Stimulated activated CD4-positive, alpha-beta T cell treated with anti-CD3 and anti-CD28 coated beads, Interleukin-15, amount 100 ng/mL, for 1 hour (primary cell): ENCODE measurements at places on chromosomes 4 and X.

DNA sequence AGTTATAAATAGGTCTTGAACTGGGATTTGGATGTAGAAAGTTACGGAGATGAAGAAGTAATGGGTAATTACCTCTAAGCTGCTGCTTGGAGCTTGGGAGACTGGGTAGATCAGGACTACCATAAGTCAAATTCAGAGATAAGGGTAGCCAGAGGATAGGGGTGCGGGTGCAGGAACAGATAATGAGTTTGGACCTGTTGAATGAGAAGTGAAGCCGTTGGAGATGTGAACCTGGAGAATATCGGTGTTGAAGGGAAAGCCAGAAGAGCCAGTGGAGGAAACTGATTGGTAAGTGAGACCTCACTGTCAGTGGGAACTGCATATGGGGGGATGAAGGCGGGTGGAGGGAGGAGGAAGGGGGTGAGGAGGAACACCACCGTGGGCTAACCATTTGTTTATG, 618 bp upstream of the FOXO4 start:
- DNase-seq = no peak

GRCh38 chr4:13525606-13526281, 18.6 kb downstream of the NKX3-2 start:
- DNase-seq = no peak

GRCh38 chr4:75158451-75158850, 225.5 kb downstream of the PARM1 start:
- DNase-seq = no peak

GRCh38 chrX:35292522-35292921, 349.9 kb downstream of the FAM47B start:
- DNase-seq = no peak

- no peak for DNase-seq
Measured at GRCh38 chr4:159071178-159071968, 31.5 kb upstream of the RAPGEF2 start.

DNA sequence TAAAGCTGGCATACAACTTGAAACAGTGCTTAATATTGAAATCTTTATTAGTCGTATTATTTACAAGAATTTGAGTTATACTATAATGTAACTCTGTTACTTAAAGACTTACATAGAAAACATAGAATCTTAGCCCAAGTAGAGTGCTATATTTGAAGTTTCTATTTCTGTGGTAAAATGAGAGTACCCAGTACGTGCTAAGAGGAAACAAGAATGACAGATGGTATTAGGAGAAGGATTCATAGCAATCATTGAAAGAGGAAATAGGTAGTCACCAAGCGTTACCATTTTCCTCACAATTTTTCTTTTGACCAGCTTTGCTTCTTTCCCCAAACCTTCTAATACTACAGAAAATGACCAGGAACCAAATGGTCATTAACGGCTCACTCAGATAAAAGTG, 412.1 kb upstream of the GRIA3 start:
- DNase-seq = no peak

DNA sequence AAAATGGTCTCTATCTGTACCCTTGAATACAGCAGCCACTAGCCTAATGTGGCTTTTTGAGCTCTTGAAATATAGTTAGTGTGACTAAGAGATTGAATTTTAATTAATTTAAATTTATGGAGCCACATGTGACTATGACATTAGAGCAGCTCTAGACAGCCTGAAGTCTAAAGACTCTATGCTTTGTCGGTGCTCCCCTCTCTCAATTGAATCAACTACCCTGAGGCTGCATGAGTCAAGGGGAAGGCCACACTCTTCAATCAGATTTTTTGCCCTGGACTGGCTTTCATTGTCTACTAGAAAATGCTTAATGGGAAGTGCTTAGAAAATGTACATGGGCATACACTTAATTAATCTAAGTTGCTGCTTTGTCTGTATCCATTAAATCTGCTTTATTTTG, 11.7 kb downstream of the TLR7 start:
- no peak for DNase-seq

DNA sequence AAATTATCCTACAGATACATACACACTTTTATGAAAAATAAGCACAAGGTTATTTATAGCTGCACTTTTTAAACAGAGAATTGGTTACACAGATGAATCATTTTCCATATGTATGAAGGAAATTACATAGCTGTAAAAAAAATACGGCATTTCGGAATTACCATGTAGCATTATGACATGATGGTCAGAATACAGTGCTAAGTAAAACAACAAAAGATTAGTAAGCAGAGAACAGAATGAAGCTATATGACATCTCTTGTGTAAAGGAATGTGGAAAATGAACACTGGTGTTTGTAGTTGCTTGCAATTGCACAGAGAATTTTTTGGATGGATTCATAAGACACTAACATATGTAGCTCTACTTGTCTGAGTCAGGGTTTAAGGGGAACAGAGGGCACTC, 1222.0 kb upstream of the PRKX start:
- DNase-seq = no peak

DNA sequence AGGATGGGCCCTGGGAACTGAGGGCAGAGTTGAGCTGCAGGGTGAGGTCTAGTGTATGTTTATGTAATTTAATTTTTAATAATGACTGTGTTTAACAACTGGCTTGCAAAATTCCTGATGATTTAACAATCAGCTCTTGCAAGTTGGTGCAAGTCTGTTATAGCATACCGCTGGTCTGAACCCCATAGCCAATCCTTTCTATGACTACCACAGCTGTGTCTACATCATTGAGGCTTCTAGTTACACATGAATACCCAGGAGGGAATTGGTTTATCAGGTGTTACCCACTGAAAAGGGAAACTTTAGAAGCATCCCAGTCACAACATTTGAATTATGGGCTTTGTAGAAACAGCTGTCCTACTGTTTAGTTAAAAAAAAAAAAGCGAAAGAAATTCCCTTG, 38.3 kb downstream of the SUPT20HL1 start:
- no peak for DNase-seq

DNA sequence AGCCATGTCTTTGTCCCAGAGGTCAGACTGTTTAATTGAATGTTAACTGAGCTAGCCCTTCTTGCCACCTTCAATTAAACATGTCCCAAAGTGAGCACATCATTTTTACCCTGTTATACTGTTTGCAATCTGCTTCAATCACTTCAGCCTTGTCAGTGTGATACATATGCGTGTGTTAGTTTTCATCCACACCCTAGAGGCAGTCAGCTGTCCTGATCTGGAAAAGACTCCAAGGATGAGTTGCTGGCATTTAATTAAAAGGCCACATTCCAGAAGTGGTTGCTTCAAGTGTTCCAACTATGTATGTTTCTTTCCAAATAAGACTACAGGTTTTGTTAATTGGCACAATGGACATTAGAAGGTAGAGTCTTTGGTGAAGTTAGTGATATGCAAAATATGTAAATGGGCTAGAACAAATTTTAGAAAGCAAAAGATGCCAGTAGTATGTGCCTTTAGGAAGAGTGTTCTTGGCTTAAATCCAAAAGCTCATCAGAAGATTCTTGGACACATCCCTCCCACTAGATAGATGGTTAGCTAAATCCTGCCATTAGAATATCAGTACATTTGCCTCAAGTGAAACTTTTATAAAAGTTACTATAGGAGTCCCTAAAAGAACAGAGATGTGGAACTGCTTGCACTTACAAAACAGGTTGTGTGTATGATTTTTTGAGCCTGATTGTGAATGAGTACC, 79.5 kb upstream of the SLIT2 start:
- no peak for DNase-seq

- DNase-seq = no peak
Measured at GRCh38 chrX:39850630-39851152, 247.1 kb downstream of the BCOR start.

- no peak for DNase-seq
Measured at GRCh38 chrX:109987884-109988283, 15.0 kb upstream of the TMEM164 start.

- no peak for DNase-seq
Measured at GRCh38 chr4:3497523-3498389, 34.5 kb downstream of the LRPAP1 start.

GRCh38 chrX:101160001-101160400, 59.6 kb upstream of the DRP2 start:
- no peak for DNase-seq

DNA sequence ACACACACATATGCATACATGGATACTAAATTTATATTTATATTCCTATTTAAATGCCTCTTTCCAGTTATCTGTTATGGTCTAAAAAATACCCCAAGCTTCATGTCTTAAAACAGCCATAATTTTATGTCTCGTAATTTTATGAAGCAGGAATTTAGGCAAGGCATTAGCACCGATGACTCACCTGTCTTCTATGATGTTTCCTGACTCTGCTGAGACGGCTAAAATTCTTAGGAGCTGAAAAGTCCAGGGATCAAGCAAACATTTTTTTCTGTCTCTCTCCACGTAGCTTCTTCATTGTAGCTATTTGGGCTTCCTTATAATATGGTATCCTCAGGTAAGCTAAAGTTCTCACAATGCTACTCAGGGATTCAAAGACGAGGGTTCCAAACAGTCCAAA, 930.3 kb downstream of the STIM2 start:
- DNase-seq = no peak

GRCh38 chr4:1166509-1167243, 5.7 kb downstream of the SPON2 start:
- no peak for DNase-seq

DNA sequence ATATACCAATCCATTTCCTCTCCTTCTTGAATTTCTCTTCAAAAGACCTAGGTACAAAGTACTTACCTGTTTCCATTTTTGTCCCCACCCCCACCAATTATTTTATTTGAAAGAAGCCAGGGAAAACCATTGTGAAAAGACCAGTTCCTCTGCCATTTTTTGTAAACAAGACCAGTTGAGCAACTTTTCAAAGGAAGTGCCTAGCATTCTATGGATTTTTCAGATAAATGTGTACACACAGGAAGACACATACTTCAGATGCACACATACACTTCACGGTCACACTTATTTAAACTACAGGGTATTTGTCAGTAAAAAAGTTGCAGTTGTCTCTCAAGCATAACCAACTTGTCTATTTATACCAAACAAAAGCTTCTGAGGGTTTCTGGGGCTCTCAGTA, 587.2 kb upstream of the KLHL4 start:
- no peak for DNase-seq

- DNase-seq = no peak
Measured at GRCh38 chr4:105895583-105896460, 551 bp downstream of the NPNT start.

GRCh38 chrX:148649145-148649795, 148.9 kb downstream of the AFF2 start:
- no peak for DNase-seq

DNA sequence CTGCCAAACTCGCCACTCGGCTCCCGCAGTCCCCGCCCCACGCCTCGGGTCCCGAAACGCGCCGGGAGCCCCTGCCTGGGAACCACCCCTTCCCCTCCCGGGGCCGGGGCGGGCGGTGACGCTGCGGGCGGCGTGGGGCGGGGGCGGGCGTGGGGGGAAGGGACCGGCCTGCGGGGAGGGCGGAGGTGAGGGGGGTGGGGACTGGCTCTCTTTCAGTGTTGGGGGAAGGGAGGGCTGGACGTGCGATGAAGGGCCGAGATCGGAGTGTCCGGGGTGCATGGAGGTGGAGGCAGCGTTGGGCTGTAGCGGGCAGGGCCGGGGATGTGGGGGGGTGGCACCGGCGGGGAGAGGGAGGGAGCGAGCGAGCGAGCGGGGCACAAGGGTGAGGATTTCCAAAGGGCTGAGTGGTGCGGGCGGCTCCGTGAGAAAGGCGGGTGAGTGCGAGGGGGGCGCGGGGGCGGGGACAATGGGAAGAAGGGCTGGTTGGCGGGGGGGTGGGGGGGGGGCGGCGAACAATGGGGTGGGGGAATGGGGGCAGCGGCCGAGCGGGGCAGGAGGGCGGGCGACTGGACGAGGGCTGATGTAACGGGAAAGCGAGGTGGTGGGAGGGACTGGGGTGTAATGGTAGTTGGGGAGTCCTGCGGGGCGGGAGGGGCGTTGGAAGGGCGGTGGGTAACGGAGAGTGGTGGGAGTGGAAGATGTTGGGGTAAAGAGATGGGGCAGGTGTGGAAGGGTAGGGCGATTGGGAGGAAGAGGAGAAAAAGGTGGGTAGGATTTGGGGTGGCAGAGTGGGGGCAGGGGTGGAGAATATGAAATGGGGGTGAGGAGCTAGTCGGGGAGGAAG, 578 bp downstream of the DCUN1D4 start:
- peak; percentile 47 for DNase-seq

DNA sequence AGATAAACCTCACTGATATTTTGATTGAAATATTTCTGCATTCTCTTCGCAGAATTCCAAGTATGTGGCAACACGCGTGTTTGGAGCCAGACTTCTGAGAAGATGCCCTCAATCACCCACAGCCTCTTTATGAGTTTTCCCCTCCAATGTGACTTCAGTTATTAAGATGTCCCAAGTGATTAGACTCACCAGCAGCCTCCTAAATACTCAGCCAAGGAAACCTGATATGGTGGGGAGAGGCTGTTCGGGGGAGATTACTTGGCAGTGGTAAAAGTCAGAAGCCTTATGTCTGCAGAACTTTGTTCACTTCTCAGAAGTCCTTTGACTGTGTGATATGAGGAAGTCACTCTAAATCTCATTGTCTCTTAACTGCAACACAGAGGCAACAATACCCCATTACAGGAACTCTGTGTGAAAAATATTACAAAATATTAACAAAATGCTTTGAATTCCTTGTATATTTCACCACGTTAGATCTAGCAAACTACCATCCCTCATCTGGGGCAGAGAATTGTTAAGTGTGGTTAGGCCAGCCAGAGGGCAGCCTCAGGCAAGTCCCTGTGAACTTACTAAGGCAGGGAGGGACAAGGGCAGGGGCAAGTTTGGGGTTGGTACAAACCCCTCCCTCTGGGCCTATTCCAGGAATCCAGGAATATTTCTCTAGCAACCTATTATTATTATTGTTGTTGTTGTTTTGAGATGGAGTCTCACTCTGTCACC, 151.4 kb upstream of the USP9X start:
- DNase-seq = no peak

DNA sequence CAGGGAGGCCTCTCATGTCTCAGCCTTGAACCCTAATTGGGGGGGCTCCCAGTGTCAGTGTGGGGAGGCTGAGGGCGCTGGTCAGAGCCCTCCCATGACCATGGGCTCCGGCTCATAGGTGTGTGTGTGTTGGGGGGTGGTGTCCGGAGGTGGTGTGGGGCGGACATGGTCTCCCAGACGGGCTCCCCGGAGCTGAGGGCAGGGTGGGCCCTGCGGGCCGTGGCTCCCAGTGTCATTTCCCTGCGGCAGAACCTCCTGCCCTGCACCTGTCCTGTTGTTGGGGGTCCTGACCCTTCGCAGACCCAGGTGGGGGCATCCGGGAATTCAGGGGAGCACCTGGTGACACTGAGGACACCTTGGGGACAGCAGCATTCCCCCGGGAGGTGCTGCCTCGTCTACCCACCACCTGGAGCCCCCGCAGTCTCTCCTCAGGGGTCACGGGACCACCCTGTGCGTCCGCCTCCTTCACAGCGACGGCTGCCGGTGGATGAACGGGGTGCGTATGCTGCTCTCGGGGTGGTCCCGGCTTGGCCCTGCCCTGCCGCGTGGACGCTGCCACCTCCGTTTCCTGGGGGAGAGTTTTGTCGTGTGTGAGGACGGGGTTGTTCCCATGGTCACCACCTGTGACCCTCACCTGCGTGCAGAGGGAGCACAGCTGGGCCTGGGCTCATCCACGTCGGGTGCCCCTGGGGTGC, 14.5 kb upstream of the GTPBP6 start:
- no peak for DNase-seq

- DNase-seq = no peak
Measured at GRCh38 chr4:149825336-149825735, 9.7 kb upstream of the IQCM start.
